Large intestine (tissue), 12 donors: ENCODE measurements at places on chromosomes 5 and 9. TPM values are rescaled to one million over a fixed set of nuclear protein-coding genes. Genes with fewer than 3 reads are reported as not detected.

Gene OSMR
- 5.9 TPM for polyA plus RNA-seq

Gene SLC36A2
- polyA plus RNA-seq, result not detected

Gene BASP1
- polyA plus RNA-seq, result 26.3 TPM

Gene MSX2
- 1.7 TPM for polyA plus RNA-seq

Gene FRMD3
- 4.4 TPM for polyA plus RNA-seq

Gene PLK2
- 44.5 TPM for polyA plus RNA-seq

Gene PCDHGA2
- polyA plus RNA-seq, result 1.3 TPM

Gene LIFR
- 23.8 TPM for polyA plus RNA-seq

Gene QRFP
- polyA plus RNA-seq, result 0.36 TPM

Gene ABO
- 19.6 TPM for polyA plus RNA-seq

Gene ELOVL7
- 77.3 TPM for polyA plus RNA-seq

Gene GNG10
- polyA plus RNA-seq, result 51.5 TPM

Gene MRPL41
- 30.5 TPM for polyA plus RNA-seq

Gene SLC34A3
- 36.9 TPM for polyA plus RNA-seq

Gene EQTN
- 0.34 TPM for polyA plus RNA-seq

Gene TEK
- polyA plus RNA-seq, result 14.6 TPM

Gene ADRB2
- polyA plus RNA-seq, result 0.57 TPM

Gene LCN6
- 2.8 TPM for polyA plus RNA-seq

Gene CCIN
- polyA plus RNA-seq, result 0.07 TPM

Gene DMRT3
- polyA plus RNA-seq, result not detected

Gene EGR1
- 371 TPM for polyA plus RNA-seq

Gene F2RL1
- polyA plus RNA-seq, result 76.0 TPM

Gene PCDHA6
- 0.85 TPM for polyA plus RNA-seq

Gene ZBED3
- polyA plus RNA-seq, result 16.6 TPM

Gene ENHO
- polyA plus RNA-seq, result 10.6 TPM

Gene TSLP
- 0.19 TPM for polyA plus RNA-seq

Gene CER1
- polyA plus RNA-seq, result 0.06 TPM

Gene EIF4E1B
- polyA plus RNA-seq, result not detected

Gene PCDHGB7
- 3.6 TPM for polyA plus RNA-seq

Gene FCN1
- 0.55 TPM for polyA plus RNA-seq

Gene ADAMTSL2
- 0.69 TPM for polyA plus RNA-seq

Gene ZDHHC11B
- 16.1 TPM for polyA plus RNA-seq

Gene CHSY3
- 1.7 TPM for polyA plus RNA-seq

Gene CCDC69
- 45.3 TPM for polyA plus RNA-seq

Gene NMUR2
- polyA plus RNA-seq, result 0.75 TPM

Gene ZNF483
- 0.99 TPM for polyA plus RNA-seq

Gene NEUROG1
- not detected for polyA plus RNA-seq

Gene TAS2R1
- not detected for polyA plus RNA-seq

Gene ACTBL2
- 0.01 TPM for polyA plus RNA-seq

Gene IL17B
- 4.0 TPM for polyA plus RNA-seq

Gene FAM163B
- 0.09 TPM for polyA plus RNA-seq

Gene IL5
- 0.07 TPM for polyA plus RNA-seq

Gene HSPA4
- polyA plus RNA-seq, result 68.3 TPM

Gene AGXT2
- polyA plus RNA-seq, result 33.8 TPM
